ENCODE measurements at places on chromosomes 11 and 22. TPM values are rescaled to one million over a fixed set of nuclear protein-coding genes. Genes with fewer than 3 reads are reported as not detected.
A peak's percentile ranks its signal among the peaks of the same experiment; 100 is the strongest.

DNA sequence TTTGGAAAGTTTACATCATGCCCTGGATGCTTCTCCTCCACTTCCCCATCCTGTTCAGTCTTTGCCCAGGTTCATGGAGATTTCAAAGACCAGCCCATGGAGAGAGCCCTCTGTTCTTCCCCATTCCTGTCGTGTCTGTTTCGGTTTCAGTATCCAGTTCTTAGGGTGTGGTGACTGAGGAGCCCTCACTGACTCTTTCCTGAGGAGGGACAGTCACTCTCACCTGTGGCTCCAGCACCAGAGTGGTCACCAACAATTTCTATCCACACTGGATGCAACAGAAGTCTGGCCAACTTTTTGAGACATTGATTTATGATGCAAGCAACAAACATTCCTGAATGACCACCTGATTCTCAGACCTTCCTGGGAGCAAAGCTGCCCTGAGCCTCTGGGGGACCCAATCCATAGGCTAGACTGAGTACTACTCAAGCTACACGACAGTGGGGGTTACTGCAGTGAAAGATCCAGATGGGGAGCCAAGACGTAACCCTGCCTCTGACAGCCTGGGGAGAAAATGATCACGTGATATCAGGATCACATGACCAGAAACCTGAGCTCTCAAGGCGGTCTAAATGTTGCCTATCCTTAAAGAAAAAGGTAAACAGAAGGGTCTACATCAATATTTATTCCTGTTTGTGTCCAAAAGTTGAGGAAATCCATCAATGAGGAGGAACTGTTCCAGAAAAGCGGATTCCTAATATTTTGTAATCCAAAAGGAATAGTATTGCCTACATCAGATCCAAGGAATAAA, 76.2 kb upstream of the VPREB1 start:
- peak; percentile 62 for DNase-seq

GRCh38 chr11:115345361-115345760, 158.9 kb downstream of the CADM1 start:
- DNase-seq: no peak

DNA sequence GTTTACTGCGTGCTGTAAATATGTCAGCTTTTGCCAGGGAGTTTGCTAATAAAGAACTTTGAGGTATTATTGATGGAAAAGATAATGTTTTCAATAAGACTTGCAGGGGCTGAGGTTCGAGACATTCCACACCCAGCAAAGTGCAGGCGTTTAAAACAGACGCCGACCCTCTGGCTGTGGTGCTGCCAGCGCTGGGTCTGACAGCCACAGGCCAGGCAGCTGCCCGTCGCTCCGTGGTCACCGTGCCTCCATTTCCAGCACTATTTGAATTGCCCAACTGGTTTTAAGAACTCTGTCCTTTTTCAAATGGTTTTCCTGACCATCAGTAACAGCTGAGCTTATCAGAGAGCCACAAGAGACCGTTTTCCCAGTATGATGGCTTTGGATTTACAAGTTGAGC, 28.1 kb upstream of the ALX4 start:
- DNase-seq: no peak

DNA sequence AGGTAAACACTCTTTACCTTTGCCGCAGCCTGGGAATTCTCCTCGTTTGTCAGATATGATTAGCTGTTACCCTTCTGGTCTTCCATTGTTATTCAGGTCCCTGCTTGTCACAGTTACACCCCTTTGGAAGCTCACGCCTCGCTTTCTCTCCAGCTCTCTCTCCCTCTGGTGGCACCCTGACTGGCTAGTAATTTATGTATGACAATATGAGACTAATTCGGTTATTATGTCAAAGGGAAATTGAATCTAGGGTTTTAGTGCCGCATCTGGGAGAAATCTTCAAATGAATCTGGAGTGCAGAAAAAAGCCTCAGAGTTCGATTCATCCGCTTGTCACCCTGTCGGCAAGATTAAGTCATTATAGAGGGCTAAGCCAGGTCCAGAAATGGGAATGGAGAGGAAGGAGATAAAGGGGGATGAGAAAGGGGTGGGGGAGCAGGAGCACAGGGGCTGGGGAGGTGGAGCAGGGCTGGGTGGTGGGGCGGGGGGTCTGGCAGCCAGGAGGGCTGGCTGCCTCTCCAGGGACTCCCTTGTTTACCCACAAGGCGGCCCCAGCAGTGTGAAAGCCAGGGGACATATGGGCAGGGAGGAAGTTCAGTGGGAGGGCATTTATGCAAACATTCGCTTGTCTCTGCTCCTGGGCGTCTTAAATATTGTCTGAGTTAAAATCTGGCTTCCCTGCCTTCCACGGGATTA, 179.0 kb upstream of the NECTIN1 start:
- DNase-seq: no peak

- DNase-seq: no peak
Observed at GRCh38 chr22:47996446-47996857, 1234.0 kb downstream of the TBC1D22A start.

The BATF2 gene
- total RNA-seq: 0.19 TPM
